Midbrain (tissue), 1 donor: ENCODE measurements at places on chromosomes 3 and 15.
A peak's percentile ranks its signal among the peaks of the same experiment; 100 is the strongest.

DNA sequence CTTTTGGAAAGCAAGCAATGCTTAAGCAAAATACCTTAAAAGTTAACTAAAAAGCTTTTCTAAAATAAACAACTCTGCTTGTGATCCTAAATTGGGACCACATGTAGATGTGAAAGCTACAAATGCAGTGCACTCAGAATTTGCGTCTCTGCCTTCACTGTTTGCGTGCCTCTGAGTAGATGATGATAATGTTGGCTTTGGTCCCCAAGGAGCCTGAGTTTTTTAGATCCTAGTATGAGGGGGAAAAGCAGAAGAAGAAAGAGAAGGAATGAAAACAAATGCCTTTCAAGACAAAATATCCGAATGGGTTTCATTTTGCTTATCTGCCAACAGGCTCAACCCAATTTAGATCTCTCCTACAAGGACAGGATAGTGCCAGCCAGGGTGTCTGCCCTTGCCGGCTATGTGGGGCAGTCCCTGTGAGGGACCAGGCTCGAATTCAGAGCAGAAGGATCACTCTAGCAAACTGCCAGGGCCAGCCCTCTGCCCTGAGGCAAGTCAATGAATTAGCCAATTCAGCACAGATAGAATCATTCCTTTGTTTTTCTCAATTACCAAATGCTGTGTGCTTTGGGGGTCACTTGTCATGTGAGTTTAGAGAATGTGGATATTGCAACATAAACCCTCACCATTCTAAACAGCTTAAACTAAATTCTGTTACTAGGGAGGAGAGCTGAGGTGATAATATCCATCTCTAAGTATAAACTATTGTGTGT lies 28.5 kb downstream of the SCG5 start:
- DNase-seq = peak; percentile 87

DNA sequence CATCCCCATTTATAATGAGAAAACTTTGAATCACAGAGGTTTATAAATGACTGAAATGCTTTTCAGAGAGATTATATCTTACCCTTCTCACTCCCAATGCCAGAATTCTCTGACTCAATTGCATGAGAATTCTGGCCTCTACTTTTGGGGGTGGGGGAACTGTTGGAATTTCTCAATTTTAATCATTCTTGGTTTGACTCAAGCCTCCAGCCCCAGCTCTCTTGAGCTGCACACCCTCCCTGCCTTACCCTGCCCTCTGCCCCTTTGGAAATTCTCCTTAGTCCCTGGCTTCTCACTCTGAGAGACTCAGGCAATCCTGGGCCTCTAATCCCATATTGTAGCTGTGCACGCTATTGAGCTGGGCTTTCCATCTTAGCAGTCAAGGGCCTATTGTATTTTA lies 44.2 kb downstream of the ZNF589 start:
- DNase-seq = no peak

- DNase-seq = no peak
These were observed 37.6 kb upstream of the UBE2E2 start for GRCh38 chr3:23165571-23165970.

DNA sequence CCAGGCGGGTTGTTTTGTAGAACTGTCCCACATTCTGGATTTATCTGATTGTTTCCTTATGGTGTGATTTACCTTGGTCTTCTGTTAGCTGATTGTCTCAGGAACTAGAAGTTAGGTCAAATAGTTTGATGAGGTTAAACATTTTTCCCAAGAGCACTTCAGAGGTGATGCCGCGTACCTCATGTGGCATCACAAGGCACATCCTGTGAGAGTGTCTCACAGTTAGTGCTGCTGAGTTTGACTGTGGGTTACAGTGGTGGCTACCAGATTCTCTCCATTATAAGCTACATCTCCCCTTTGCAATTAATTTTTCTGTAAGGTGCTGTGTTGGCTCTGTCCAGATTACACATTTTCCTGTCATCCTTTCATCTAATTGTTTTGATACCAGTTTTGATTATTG lies 12.6 kb downstream of the RPUSD3 start:
- DNase-seq = no peak

DNA sequence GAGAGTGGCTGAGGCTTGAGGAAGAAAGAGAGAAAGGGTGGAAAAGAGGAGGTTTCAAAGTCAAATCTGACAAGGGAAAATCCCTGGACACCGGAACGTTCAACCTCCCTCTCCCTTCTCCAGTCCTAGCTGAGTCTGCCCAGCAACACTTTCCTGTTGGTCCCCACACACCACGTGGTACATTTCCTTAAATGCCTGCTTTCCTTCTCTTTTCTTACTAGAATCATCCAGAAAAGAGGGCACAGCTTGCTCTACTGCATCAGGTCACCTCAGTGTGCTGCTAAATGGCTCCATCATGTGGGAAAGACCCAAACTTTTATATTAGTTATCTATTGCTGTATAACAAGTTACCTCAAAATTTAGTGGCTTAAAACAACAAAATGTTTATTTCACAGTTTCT lies 181.2 kb downstream of the NECTIN3 start:
- peak; percentile 44 for DNase-seq

- DNase-seq = no peak
These were observed 6.3 kb upstream of the FES start for GRCh38 chr15:90877996-90878395.

- DNase-seq = no peak
These were observed 40.0 kb downstream of the TYRO3 start for GRCh38 chr15:41599061-41599460.

GRCh38 chr3:33394403-33395054 lies 45.7 kb downstream of the UBP1 start:
- DNase-seq = no peak

DNA sequence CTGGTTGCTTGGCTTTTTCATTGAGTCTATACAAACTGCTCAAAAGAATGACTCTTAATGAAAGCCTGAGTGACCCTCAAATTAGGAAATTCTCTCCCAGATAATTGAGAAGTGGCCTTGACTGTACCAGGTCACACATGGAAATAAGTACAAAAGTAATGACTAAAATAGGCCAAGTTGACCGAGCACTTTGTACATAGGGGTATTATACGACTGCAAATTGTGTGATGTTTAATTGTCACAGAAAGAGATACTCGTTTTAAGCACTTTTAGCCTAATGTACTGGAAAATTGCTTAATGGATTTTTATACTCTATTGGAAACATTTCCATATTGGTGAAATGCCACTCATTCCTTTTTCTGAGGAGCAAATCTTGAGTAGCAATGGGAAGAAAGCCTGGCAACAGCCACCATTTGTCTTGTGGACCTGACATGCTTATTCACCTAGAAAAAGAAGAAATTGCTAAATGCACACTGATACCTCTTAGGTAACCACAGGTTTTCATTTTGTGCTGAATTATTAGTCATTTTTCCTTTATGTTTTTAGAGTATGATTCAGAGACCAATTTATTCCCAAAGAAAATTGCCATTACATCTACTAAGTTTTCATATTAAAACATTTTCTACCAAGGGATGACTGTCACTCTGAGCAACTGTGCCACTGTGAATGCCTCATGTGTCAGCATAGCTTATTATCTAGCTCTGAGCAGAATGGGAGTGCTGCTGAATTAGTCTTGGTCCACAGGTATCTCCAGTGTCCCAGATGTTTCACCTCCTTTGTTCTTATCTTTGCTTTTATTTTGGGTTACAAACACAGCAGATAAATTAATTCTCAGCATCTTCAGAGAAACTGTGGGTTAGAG lies 8.9 kb upstream of the PXK start:
- no peak for DNase-seq

DNA sequence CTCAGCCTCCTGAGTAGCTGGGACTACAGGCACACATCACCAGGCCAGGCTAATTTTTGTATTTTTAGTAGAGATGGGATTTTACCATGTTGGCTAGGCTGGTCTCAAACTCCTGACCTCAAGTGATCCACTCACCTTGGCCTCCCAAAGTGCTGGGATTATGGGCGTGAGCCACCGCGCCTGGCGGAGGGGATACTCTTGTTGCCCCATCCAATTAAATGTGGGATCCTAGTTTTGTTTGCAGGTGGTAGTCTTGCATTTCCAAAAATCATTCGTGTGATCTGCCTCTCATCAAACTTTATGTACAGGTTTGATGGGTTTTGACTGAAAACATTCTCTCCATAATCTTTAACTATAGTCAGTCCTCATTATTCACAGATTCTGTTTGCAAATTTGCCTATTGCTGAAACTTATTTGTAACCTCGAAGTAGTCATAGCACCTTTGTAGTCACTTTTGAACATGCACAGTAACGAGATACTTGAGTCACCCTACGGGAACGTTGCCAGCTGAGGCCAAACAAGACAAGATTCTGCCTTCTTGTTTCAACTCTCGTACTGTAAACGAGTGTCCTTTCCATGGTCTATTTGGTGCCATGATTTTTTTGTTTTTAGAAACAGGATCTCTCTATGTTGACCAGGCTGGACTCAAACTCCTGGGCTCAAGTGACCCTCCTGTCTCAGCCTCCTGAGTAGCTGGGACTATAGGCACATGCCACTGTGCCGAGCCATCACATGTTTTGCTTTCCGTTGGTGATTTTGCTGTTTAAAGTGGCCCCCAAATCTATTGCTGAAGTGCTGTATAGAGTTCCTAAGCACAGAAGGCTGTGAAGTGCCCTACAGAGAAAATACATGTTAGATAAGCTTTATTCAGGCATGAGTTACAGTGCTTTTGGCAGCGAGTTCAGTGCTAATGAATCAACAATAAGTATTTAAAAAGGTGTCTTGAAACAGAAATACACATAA lies 8.1 kb upstream of the MAPK6 start:
- no peak for DNase-seq

DNA sequence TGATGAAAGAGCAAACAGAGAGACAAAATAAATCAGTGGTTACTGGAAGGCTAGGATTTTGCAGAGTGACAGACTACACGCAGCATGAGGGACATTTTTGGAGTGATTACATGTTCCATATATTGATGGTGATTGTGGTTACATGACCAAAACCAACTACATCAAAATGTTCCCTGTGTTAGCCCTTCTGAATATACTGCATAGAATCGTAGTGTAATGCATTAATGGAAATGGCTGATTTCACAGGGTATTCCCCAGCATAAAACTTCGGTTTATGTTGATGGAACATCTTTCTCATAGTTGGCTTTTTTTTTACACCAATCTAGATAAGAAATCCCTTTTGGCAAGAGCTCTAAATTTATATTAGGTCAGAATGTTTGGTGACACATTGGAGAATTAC lies 191.3 kb upstream of the CMC1 start:
- DNase-seq = no peak

GRCh38 chr15:35673093-35673684 lies 127.2 kb upstream of the DPH6 start:
- DNase-seq = no peak

GRCh38 chr3:156630081-156630772 lies 44.2 kb upstream of the TIPARP start:
- no peak for DNase-seq

GRCh38 chr3:126127904-126128303 lies 44.0 kb upstream of the SLC41A3 start:
- no peak for DNase-seq

- DNase-seq = no peak
These were observed 193.6 kb upstream of the LRRC3B start for GRCh38 chr3:26428992-26429391.

- peak; percentile 6 for DNase-seq
These were observed 885.4 kb downstream of the PDCD6IP start for GRCh38 chr3:34683851-34684250.

DNA sequence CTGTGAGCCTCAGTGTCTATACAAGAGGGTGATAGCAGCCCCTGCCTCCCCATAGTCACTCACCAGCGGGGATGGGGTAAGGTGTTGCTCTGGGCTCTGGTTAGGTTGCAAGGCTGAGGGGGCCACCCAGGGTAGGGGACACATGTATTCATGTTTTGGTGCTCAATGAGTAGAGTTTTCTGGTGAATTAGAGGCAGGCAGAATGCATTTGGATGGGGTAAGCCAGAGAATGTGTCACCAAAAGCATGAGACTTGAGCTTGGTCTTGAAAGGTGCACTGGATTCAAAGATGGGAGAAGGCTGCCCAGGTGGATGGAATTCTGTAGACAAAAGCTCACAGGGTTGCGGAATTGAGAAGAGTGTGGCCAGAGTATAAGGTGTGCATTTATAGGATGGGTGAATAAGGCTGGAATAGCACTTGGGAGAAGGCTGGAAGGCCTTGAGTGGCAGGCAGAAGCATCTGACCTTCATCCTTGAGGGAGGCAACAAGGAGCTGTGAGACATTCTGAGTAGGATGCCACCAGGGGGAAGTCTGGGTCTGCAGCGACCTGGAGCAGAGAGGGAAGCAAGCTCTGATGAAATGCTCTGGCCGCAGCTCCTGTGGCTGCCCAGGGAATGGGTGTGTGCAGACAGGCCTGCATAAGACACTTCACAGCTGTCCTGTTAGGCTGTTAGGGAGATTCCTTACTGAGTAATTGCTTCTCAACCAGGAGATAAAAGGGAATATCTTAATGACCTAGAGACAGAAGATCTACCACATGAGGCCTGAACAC lies 149.6 kb downstream of the CHDH start:
- DNase-seq = no peak

GRCh38 chr3:60579734-60580133 lies 671.5 kb downstream of the FHIT start:
- no peak for DNase-seq

DNA sequence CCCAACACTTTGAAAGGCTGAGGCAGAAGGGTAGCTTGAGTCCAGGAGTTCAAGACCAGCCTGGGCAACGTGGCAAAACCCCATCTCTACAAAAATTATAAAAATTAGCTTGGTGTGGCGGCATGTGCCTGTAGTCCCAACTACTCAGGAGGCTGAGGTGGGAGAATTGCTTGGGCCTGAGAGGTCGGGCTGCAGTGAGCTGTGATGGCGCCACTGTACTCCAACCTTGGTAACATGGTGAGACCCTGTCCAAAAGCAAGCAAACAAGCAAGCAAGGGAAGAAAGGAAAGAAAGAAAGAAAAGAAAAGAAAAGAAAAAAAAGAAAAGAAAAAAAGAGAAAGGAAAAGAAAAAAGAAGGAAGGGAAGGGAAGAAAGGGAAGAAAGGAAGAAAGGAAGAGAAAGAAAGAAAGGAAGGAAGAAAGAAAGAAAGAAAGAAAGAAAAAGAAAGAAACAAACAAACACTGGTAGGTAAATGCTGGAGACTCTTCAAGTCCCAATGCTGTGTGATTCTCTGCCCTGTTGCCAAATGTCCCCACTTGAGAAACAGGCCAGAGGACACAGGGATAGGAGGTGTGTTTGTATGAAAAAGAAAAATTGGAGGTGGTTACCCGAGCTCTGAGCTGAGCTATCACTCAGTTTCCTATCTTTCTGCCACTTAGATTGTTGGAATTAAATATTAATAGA lies 121.1 kb downstream of the RAB11A start:
- no peak for DNase-seq

DNA sequence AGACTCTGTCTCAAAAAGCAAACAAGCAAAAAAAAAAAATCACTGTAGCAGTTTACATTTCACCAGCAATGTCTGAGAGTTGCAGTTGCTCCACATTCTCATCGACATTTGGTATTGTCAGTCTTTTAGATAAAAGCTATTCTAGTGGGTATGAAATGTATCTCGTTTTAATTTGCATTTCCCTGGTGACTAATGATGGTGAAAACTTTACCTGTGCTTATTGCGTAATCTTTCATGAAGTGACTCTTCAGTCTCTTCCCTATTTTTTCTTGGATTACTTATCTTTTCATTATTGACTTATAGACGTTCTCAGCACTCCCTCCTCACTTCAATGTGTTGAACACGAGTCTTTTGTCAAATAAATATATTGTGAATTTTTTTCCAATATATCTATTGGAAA lies 37.2 kb upstream of the CLSTN2 start:
- DNase-seq = no peak

GRCh38 chr15:31228980-31229826 lies 97.4 kb upstream of the KLF13 start:
- DNase-seq = no peak

- no peak for DNase-seq
These were observed 22.1 kb upstream of the TMEM115 start for GRCh38 chr3:50381383-50381782.

- no peak for DNase-seq
These were observed 56.6 kb downstream of the MESD start for GRCh38 chr15:80932989-80933388.

- DNase-seq = no peak
These were observed 177.7 kb downstream of the THRB start for GRCh38 chr3:24316887-24317383.
